ENCODE measurements at places on chromosomes 6 and 20.
A peak's percentile ranks its signal among the peaks of the same experiment; 100 is the strongest.

- DNase-seq: no peak
These were observed 10.3 kb upstream of the PDYN start for GRCh38 chr20:2004171-2004570.

DNA sequence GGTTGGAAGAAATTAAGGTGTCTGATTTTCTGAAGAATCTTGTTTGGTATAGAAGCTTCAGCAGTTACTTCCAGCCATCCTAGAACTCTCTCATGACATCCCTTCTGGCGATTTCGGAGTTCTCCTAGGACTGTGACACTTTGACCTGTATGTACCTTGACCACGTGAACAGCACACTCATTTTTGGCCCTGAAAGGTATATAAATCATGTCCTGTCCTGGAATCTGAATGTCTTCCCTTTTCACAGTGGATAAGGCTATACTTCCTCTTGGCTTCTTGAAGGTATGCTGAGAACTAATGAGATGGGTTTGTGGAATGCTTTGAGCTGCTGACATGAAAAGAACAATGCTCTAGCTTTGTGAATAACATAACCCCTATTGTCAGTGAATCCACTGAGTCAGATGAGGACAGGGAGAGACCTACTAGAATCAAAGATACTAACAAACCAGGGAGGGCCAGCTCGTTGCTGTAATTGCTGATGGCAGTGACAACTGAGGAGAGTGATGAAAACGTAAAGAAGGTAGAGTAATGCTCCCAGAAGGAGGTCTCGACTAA lies 6.0 kb upstream of the ZDHHC14 start:
- peak; percentile 10 for DNase-seq

- DNase-seq: peak; percentile 25
These were observed 12.0 kb upstream of the ABRACL start for GRCh38 chr6:139016337-139017213.

GRCh38 chr6:145903356-145904102 lies 60.6 kb downstream of the SHPRH start:
- peak; percentile 27 for DNase-seq

DNA sequence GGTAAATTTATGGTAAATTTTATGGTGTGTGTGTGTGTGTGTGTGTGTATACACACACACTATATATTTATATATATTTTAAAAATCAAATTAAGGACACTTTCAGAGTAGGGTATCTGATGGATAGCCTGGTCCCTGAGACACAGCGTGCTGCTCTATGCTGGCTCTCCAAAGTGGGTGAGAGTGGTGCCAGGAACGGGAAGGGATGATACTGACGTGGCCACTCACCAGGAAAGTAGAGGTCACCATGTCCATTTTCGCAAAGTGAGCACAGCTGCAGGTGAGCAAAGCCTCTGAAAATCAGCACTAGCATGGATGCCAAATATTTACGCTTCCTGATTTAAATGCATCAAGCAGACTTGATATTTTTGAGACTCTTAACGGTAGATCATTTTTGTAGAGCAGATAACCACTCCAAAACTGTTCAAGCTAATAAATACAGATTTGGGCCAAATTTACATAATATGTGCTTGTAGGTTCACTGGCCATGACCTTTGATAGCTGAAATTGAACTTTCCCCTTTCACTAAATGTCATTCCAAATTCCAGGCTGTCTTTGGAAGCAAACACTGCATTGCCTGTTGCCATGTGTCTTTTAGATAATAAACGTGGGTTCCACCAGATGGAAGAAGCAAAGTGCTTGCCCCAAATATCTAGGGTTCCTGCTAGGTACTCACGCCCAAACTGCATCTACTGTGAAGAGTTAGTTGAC lies 116.6 kb downstream of the ATXN1 start:
- DNase-seq: no peak

GRCh38 chr6:88494401-88495140 lies 328.4 kb upstream of the CNR1 start:
- DNase-seq: no peak
